ENCODE measurements at places on chromosomes 11 and 22. TPM values are rescaled to one million over a fixed set of nuclear protein-coding genes. Genes with fewer than 3 reads are reported as not detected.

CREBZF gene
- 28.9 TPM for total RNA-seq

ROBO3 gene
- 9.7 TPM for total RNA-seq

CHRM1 gene
- not detected for total RNA-seq

OR4C12 gene
- total RNA-seq, result not detected

NEFH gene
- total RNA-seq, result 5.8 TPM

SLC5A1 gene
- not detected for total RNA-seq

DDI1 gene
- not detected for total RNA-seq

BRSK2 gene
- 0.53 TPM for total RNA-seq

TMEM45B gene
- 0.33 TPM for total RNA-seq

KLHL35 gene
- 1.3 TPM for total RNA-seq

BRMS1 gene
- total RNA-seq, result 105 TPM

GAL3ST1 gene
- not detected for total RNA-seq

HOATZ gene
- not detected for total RNA-seq

C11orf42 gene
- not detected for total RNA-seq

MS4A6E gene
- not detected for total RNA-seq

NLRP10 gene
- total RNA-seq, result not detected

- no peak for DNase-seq
Observed at GRCh38 chr11:73801136-73801535, 13.5 kb downstream of the MRPL48 start.

DNA sequence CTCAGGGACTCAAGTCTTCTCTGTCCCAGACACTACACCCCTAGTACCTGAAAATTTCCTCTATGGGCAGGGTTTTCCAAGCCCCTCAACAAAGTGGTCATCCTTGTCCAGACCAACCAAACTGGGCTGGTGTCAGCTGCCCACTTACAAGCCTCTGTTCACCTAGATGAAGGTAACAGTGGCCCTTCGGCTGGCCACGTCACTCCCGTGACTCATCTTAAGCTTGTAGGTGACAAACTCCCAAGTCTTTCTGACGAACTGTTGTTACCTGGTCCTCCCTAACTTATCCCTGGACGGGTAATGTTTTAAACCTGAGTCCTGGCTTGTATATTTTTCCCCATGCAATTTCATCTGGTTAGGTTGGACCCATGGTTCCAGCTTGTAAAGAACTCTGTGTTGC, 4.7 kb downstream of the CXCR5 start:
- DNase-seq, result no peak

- no peak for DNase-seq
Observed at GRCh38 chr11:122025757-122026156, 90.3 kb downstream of the BLID start.

GRCh38 chr11:130738611-130739010, 177.7 kb downstream of the SNX19 start:
- no peak for DNase-seq

GRCh38 chr11:63614136-63614671, at the start of gene PLAAT3:
Gene PLAAT3, minus strand, starts transcription at chr11:63614433. Its CDS starts 419 bp downstream, at chr11:63614014.
- peak; percentile 16 for DNase-seq

GRCh38 chr22:50674606-50675552, 2.3 kb downstream of the SHANK3 start:
- no peak for DNase-seq

DNA sequence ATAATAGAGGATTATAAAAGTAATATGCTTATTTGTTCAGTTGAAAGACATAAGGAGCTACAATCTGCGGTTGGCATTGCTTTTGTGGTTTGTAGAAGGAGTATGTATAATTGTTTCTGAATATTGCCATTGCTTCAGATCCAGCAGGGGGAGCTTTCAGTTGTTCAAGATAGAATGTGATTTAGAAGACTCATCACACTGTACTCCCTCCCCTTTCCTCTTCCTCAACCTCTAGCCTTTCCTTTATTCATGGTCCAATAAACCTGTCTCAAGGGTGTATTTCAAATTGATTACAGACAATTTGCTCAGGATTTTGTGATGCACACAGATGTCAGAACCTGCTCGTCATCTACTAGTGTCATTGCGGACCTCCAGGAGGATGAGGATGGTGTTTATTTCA, 9.8 kb downstream of the PRMT3 start:
- DNase-seq, result no peak

GRCh38 chr11:60945295-60945667, 6.7 kb downstream of the SLC15A3 start:
- no peak for DNase-seq

- DNase-seq, result no peak
Observed at GRCh38 chr11:16178273-16178672, 178.1 kb downstream of the SOX6 start.

- no peak for DNase-seq
Observed at GRCh38 chr11:47773882-47774281, 6.7 kb upstream of the FNBP4 start.

GRCh38 chr11:11476499-11476898, 123.4 kb upstream of the CSNK2A3 start:
- no peak for DNase-seq

GRCh38 chr11:127070808-127071207, 70.2 kb upstream of the KIRREL3 start:
- DNase-seq, result no peak

- DNase-seq, result no peak
Observed at GRCh38 chr22:27937453-27937852, 18.4 kb upstream of the PITPNB start.

GRCh38 chr11:78533399-78533798, 41.3 kb downstream of the NARS2 start:
- DNase-seq, result no peak

GRCh38 chr11:43871051-43871450, 9.6 kb upstream of the ALKBH3 start:
- no peak for DNase-seq

DNA sequence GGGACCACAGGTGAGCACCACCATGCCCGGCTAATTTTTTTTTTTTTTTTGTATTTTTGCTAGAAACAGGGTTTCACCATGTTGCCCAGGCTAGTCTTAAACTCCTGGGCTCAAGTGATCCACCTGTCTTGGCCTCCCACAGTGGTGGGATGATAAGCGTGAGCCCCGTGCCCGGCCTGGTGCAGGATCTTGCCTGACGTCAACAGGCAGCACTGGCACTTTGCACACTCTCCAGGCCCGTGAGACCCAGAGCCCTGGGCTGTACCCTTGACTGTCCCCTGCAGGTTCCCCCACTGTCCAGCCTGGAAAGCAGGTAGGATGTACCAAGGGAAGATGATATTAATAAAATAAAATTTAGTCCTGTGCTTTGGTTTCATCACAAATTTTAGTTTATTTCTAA, 29.1 kb upstream of the PANX2 start:
- no peak for DNase-seq

- DNase-seq, result peak; percentile 80
Observed at GRCh38 chr11:65856689-65857499, 1.1 kb downstream of the CFL1 start.

DNA sequence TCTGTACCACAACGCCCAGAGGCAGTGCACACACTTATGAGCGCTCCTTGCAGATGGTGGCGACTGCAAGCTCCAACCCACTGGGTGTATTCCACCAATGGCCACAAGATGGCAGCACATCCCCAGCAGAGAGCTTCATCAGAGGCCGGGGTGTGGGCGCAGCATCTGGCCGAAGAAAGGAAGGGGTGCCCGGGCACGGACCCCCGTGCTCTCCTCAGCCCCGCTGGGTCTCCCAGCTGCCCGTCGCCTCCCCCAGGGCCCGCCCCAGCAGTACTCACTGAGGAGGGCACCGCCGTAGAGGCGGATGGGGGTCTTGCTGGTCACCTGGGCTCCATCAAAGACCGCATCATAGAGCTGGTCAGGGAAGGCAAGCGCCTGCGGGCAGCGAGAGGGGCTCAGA, 14.2 kb downstream of the TP53I11 start:
- DNase-seq, result peak; percentile 85

- no peak for DNase-seq
Observed at GRCh38 chr11:66280428-66280827, 2.5 kb downstream of the CNIH2 start.

DNA sequence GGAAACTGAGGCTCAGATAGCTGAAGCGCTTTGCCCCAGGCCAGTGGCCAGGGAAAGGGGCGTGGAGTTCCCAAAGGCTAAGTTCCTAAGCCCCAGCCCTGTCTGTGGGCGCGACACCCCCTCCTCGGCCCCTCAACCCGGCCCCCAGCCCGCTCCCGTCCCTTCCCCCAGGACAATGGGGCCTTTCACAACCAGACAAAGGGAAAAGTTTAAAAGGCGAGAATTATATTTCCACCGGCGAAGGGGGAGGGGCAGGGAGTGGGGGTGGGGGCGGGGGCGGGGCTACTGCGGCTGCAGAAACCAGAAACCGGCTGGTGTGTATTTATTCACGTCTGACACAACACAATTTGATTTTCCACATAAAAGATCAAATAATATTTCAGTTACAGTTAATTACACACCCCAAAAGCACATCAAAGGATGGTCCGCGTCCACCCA, 192.1 kb downstream of the MN1 start:
- no peak for DNase-seq

GRCh38 chr22:40958299-40958698, 7.1 kb downstream of the RBX1 start:
- no peak for DNase-seq

DNA sequence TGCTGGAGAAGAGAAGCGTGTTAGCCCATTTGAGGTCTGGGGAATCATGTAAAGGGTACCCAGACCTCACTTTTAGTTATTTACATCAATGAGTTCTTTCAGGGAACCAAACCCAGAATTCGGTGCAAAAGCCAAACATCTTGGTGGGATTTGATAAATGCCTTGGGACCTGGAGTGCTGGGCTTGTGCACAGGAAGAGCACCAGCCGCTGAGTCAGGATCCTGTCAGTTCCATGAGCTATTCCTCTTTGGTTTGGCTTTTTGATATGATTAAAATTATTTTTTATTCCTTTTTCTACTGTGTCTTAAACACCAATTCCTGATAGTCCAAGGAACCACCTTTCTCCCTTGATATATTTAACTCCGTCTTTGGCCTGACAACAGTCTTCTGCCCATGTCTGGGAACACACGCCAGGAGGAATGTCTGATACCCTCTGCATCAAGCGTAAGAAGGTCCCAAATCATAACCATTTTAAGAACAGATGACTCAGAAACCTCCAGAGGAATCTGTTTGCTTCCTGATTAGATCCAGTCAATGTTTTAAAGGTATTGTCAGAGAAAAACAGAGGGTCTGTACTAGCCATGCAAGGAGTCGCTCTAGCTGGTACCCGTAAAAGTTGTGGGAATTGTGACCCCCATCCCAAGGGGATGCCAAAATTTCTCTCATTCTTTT, 65.2 kb downstream of the ALX4 start:
- DNase-seq, result no peak

GRCh38 chr11:129412494-129412893, 36.8 kb downstream of the BARX2 start:
- no peak for DNase-seq

DNA sequence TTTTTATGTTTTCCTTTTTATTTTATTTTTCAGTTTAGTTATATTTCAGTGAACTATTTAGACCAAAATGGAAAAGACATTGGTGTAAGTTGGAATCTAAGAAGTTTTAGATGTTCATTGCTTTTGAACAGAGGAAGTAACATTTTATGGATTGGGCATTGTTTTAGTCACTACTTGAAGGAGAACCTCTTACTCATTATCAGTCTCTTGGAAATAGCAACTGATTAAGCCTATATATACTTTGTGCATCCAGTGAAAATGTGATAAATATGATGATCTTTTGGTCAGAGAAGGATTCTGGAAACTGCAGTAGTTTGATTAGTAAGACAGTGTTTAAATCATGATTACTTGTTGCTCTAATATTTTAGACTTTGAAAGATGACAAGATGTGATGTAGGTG, 14.4 kb downstream of the ARHGEF12 start:
- DNase-seq, result no peak

DNA sequence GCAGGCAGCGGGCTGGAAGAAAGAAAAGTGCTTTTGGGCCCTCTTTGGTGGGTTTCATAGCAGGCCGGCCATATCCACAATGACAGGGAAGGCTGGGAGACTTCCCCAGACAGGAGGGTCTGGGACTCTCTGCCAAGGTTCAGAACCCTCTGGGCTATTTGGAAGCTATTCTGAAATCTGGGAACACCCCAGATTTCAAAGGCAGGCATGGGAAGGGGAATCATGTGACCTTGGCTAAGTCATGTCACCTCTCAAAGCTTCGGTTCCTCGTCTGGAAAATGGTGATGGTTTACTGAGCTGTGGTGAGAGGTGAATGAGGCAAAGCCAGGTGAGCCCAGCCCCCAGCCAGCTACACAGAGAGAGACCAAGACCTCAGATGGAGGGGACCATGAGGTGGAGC, 4.6 kb downstream of the CASTOR1 start:
- no peak for DNase-seq

DNA sequence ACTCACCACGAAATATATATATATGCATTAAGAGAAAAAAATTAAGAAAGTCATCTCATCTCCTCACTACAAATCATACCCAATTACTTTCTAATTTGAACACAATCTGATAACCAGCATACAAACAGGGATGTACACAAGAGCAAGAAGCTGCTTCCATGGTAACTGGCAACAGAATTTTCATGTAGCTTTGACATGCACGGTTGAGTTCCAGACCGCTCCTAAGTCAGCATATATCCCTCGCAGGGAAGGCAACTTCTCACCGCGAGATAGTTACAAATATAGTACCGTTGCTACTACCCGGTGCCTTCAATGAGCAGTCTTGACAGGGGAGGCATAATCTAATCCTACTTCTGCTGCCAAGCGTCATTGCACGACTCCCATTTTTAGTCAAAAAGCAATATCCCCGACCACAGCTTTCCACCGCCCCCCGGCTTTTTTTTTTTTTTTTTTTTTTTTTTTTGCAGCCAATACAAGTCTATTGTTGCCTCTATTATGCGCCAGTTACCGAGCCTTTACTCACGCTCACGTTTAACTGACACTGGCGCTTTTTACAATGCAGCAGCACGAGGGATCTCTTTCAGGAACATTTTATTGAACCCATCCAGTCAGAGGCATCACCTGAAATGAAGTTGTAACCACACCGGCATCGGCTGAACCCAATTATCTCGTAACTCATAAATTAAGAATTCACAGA, 2.2 kb downstream of the CADM1 start:
- DNase-seq, result no peak

DNA sequence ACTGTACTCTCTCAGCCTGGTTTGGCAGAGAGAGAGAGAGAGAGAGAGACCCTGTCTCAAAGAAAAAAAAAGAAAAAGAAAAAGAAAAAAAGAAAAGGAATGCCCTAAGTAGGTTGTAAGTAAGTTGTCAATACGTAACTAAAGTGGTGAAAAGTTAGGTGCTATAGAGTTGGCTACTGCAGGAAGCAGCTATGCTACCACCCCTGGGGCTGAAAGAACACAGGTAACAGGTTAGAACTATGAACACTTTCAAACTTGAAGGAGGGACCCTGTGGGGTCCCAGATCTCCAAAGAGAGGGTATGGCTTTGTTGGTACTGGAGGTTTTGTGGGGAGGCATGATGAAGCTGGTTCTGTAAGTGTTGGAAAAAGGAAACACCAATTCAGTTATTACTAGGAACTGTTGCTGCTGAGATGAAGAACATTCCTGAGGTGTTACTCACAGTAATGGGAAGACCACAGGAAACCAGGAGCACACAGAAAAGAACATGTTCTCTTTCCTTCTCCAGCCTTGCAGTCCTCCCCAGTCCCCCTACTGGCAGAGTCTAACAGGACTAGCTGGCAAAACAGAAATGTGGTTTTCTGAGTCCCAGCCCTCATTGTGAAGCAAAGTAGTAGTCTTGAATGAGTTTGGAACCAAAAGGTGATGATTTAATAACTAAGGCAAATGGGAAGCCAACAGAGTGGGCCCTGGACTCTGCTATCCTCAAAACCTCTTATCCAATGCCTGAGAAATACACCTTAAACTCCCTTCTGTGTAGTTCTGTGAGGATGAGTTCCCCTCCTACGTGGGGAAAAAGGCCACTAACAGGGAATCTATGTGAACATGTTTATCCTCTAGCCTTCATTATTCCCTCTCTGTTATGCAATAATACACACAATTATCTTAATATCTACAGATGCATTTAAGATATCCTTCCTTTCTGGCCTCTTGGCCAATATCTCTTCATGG, 427.0 kb upstream of the DDI1 start:
- DNase-seq, result no peak
